ENCODE measurements at places on chromosomes 6 and 20.

DNA sequence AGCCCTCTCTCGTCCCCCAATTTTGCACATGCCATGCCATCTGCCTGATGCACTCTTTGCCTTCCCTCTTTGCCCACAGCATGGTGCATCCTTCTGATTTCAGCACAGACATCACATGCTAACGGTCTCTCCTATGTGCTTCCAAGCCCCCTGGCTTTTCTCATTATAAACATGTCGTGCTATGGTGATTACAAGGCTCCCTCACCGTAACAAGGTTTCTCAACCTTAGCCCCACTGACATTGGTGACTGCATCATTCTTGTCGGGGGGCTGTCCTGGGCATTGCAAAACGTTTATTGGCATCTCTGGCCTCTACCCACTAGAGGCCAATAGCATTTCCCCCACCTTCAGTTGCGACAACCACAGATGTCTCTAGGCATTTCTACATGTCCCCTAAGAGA lies 187.2 kb downstream of the TFAP2C start:
- no peak overlapping the region for H3K4me3 ChIP-seq
- no peak overlapping the region for H3K27ac ChIP-seq
- H3K4me1 ChIP-seq: no peaks in the 10 kb centered on the region
- H3K27me3 ChIP-seq: peaks cover 19% of the 10 kb centered on the region

DNA sequence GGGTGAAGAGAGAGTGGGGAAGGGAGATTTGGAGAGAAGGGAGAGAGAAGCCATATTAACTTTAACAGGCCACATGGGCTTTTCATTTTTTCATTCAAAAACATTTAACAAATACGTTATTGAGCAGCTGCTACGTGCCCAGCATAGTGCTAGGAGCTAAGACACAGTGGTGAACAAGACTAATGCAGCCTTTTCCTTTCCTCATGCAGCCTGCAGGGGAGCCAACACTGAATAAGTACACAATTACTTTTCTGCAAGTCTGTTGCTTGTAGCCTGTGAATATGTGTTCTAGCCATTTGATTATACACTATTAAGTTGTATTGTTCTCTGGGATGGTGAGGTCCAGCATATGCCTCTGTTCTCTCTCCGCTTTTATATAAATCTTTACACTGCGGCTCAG lies 1.9 kb upstream of the BLOC1S5 start:
- DNase-seq: no peak
- no peaks in the 10 kb centered on the region for H3K27me3 ChIP-seq
- no peak overlapping the region for H3K27ac ChIP-seq

GRCh38 chr6:19866985-19867627 lies 29.9 kb downstream of the ID4 start:
- no peaks in the 10 kb centered on the region for H3K4me1 ChIP-seq
- DNase-seq: peak; percentile 17
- no peak overlapping the region for H3K27ac ChIP-seq
- no peak overlapping the region for H3K4me3 ChIP-seq

DNA sequence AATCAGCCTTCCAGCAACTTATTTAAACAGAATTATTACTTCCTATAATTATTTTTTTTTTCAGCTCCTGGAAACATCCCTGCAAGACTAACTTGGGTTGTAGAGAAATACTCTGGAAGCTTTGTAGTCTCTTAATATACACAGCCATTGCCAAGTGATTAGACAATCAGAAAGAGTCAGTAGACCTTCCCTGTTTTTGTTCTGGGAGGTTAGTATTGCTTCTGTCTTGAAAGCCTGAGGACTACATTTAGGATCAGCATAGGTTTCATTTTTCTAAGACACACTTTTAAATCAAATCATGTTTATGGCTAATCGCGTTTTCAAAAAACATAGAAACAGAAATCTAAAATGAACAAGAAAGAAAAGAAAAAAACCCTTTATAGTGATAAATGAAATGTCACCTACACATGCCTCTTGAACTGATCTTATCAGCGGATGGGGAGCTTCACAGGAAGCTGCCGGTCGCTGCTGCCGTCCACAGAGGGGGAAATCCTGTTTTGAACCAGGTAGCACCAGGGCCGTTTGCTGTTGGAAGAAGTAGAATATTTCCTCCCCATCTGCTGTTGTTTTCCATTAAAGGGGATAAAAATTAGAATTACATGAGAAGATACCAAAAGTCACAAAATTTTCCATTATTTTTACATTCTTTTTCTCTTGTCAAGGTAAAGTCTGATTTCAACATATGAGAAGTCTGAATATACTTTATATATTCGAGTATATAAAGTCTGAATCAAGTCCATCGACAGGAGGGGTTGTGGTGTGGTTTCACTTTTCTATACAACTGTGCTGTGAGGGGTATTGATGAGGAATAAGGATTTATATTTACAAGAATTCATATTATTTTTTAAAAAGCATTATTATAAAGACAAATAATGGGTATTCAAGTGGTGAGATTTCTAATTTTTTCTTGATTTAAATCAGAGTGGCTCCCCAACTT lies 94.6 kb downstream of the ARMC2 start:
- peak; percentile 56 for DNase-seq
- no peak overlapping the region for H3K27ac ChIP-seq
- no peaks in the 10 kb centered on the region for H3K36me3 ChIP-seq
- peak overlapping the region; percentile 15 for H3K4me3 ChIP-seq
- H3K27me3 ChIP-seq: no peaks in the 10 kb centered on the region
- H3K4me1 ChIP-seq: peaks cover 3% of the 10 kb centered on the region

DNA sequence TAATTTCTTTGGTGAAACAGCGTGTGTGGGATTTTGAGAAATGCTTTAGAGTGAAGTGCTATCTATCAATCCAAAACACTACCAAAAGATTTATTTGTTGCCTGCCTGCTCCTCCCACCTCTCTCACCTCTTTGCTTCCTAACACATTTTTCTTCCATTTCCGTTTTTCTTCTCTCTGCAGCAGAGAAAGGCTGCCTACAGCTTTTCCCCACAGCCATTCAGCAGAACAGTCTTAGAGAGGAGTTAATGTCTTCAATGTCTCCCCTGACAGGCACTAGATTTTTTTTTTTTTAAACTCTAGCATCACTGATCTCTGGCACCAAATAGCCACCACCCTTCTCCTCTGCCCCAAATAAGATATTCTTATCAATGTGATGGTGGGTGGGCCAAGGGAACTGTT lies 327.8 kb upstream of the MAN1A1 start:
- H3K27ac ChIP-seq: no peak overlapping the region
- DNase-seq: no peak
- H3K36me3 ChIP-seq: no peaks in the 10 kb centered on the region
- no peaks in the 10 kb centered on the region for H3K4me1 ChIP-seq
- no peak overlapping the region for H3K4me3 ChIP-seq

DNA sequence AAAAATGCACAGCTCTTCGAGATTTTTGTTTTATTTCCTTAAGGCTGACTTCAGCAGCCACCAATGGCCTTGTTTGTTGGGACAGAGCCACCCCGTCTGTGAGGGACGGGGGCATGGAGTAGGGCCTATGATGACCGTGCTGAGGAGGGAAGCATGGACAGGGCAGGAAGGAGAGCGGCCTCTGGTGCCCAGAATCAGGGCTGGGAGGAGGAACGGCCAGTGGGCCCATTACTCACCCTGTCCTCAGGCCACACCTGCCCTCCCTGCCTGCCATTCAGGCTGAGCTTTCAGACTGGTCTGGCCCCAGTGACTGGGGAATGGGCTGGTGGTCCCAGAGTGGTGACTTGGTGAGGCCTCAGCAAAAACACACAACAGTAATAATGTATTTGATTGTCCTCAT lies 104.4 kb downstream of the SMOC2 start:
- H3K4me1 ChIP-seq: no peaks in the 10 kb centered on the region
- no peaks in the 10 kb centered on the region for H3K36me3 ChIP-seq
- DNase-seq: no peak
- no peak overlapping the region for H3K4me3 ChIP-seq

GRCh38 chr20:32507998-32508774 lies 76.9 kb downstream of the NOL4L start:
- no peaks in the 10 kb centered on the region for H3K36me3 ChIP-seq
- no peak for DNase-seq
- H3K4me1 ChIP-seq: peaks cover 30% of the 10 kb centered on the region
- no peaks in the 10 kb centered on the region for H3K27me3 ChIP-seq
- no peak overlapping the region for H3K4me3 ChIP-seq

DNA sequence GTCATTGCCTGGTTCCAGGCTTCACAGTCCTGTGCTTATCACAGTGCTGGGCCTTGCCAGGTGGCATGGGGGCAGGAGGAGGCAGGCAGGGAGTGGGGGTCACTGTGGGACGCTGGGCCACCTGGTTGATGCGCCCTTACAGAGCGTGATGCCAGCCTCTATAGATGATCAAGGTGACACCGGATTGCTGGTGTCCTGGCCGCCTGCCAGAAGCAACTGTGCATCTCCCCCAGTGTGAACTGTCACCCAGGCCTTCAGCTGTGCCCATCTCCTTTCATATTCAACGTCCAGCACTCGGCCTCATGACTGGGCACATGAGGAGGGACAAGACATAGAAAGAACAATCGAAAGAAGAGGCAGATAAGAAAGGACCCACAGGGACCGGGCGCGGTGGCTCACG lies 318.9 kb downstream of the TAF4 start:
- no peaks in the 10 kb centered on the region for H3K36me3 ChIP-seq
- no peak overlapping the region for H3K4me3 ChIP-seq
- H3K4me1 ChIP-seq: no peaks in the 10 kb centered on the region

DNA sequence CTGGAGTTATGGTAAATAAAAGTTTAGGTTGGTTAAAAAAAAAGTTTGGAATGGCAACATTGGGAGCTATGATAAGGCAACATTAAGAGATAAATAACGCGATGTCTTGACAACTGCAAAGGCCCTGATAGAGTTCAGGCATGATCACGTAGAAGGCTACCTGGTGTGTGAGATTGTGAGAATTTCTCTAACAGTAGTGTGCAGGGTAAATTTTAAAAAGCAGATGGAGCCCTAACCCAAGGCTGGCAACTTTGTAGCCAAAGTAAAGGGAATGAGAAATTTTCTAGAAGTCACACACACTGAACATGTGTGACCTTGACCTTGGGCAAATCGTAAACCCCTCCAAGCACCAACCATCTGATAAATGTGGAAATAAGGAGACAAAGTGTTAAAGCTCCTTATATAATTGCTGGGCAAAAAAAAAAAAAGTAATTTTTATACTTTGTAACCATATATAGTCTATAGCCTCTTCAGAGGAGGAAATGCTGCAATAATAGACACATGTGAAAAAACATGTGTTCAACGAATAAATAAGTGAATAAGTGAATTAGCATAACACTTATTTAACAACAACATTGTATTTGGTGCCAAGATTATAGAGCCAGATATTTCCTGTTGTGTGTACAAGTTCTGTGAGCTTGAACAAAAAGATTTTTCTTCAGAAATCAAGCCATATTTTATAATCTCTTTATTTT lies 18.2 kb downstream of the KCNQ5 start:
- no peak for DNase-seq
- peaks cover 55% of the 10 kb centered on the region for H3K4me1 ChIP-seq
- H3K4me3 ChIP-seq: no peak overlapping the region
- 0 out of 2 replicates have a peak, but pooled peaks cover 5% of the 10 kb centered on the region for H3K27me3 ChIP-seq
- no peaks in the 10 kb centered on the region for H3K36me3 ChIP-seq

GRCh38 chr6:85015396-85015990 lies 251.1 kb upstream of the TBX18 start:
- H3K36me3 ChIP-seq: no peaks in the 10 kb centered on the region
- H3K27me3 ChIP-seq: no peaks in the 10 kb centered on the region
- H3K27ac ChIP-seq: no peak overlapping the region
- no peaks in the 10 kb centered on the region for H3K4me1 ChIP-seq
- DNase-seq: no peak
- H3K4me3 ChIP-seq: no peak overlapping the region

DNA sequence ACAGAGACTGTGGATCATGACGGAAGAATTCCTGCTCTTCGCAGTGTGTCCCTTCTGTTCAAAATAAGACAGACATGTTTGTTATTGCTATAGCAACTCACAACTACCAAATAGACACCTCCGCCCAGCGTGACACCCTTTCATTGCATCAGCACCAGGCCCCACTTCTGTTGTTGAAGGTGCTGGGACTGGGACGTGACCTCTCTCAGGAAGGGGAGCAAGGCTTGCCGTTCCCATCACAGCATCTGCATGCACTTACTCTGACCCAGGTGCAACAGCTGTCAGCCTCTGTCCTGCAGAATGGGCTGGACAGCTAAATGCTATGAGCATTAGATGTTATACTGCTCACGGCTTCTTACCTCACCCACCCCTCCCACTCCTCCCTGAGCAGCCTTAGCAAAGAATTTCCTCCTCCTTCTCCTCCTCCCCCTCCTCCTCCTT lies 94.1 kb downstream of the DACT2 start:
- H3K36me3 ChIP-seq: no peaks in the 10 kb centered on the region
- no peak for DNase-seq
- peaks cover 8% of the 10 kb centered on the region for H3K4me1 ChIP-seq
- H3K27me3 ChIP-seq: peaks cover 9% of the 10 kb centered on the region
- no peak overlapping the region for H3K27ac ChIP-seq
- H3K4me3 ChIP-seq: no peak overlapping the region

DNA sequence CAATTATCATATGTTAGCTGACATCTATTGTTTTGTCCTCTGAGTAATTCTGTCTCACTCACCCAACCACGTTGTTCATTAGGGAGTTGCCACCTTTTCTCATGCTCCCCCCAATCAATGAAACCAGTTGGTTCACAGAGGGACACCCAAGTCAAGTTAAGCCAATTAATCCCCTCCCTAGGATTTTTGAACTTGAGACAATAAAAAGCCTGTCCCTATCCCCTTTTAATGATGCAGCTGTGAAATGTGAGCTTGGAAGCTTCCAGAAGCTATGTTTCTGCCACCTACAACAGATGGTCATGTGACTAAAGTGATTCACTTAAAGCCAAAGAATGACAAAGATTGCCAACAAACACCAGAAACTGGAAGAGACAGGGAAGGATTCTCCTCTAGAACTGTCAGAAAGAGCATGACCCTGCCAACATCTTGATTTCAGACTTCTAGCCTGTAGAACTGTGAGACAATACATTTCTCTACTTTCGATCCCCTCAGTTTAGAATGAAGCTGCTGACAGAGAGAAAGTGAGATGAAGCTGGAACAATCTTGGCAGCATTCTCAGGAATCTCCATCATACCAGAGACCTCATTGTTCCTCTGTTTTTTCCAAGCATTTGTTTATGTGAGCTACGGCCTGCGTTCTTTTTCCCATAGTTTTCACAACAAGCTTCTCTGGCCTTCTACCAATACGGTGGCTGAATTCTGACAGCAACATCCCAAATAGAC lies 57.8 kb upstream of the TPD52L1 start:
- no peak overlapping the region for H3K27ac ChIP-seq
- H3K4me3 ChIP-seq: no peak overlapping the region
- no peaks in the 10 kb centered on the region for H3K4me1 ChIP-seq
- no peak for DNase-seq

Measured in MM.1S (cell line).